Activated B cell treated with CpG ODN at 0.5 μM for 24 hours (primary cell): ENCODE measurements at places on chromosomes 3 and 15.

GRCh38 chr3:117136003-117136402, 426.4 kb downstream of the TUSC7 start:
- no peak overlapping the region for H3K27ac ChIP-seq
- DNase-seq, result no peak
- H3K4me3 ChIP-seq, result no peak overlapping the region
- no peaks in the 10 kb centered on the region for H3K36me3 ChIP-seq
- no peaks in the 10 kb centered on the region for H3K4me1 ChIP-seq
- no peaks in the 10 kb centered on the region for H3K27me3 ChIP-seq

DNA sequence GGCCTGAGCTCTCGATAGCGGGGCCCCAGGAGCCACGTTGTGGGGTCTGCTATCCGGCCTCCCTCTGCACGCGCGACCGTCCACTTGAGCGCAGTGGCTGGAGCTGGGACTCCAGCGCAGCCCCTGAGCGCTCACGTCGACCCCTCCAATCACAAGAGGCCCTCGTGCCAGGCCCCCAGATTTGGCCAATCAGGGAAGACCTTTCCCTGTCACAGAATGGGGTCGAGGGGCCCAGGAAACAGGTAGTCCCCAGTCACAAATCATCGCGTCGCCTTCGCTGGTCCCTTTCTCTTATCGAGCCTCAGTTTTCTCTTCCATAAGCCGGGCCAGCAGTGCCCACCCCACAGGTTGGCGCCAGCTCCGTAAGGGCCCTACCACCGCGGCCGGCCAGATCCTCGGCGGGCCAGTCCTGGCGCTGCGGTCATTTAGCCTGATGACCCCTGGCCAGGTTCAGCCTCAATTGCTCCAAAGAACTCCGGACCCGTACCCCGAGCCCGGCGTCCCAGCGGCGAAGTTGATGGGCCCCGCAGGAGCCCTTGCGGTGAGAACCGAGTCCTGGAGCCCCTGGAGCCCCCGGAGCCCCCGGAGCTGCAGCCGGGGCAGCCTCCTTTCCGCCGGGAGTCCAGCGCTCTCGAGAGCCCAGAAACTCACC, 435 bp downstream of the ALDH1L1 start:
- DNase-seq, result no peak
- no peaks in the 10 kb centered on the region for H3K36me3 ChIP-seq
- no peak overlapping the region for H3K4me3 ChIP-seq
- peaks cover 32% of the 10 kb centered on the region for H3K27me3 ChIP-seq
- no peak overlapping the region for H3K27ac ChIP-seq

DNA sequence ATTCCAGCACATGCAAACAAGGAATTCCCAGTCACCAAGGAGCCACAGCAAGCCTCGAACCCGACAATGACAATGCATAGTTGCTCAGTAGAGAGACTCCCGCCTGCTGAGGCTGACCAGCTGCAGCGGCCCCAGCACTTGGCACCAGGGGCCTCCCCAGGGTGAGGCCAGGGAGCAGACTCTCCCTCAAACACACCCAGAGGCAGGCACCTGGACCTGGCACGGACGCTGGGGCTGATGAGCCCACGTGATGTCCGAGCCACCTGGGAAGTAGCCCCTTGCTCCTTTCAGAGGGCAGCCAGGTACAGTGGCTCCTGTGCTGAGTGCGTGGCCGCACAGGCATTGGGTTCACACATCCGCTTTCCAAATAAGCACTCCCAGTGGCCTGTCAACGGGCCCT, 315.9 kb upstream of the TGFBR2 start:
- no peak for DNase-seq
- no peak overlapping the region for H3K4me3 ChIP-seq
- H3K36me3 ChIP-seq, result no peaks in the 10 kb centered on the region
- no peaks in the 10 kb centered on the region for H3K27me3 ChIP-seq
- peaks cover 10% of the 10 kb centered on the region for H3K4me1 ChIP-seq

- DNase-seq, result no peak
- no peaks in the 10 kb centered on the region for H3K36me3 ChIP-seq
- peak overlapping the region; percentile 80 for H3K4me3 ChIP-seq
- no peak overlapping the region for H3K27ac ChIP-seq
Observed at GRCh38 chr3:155079468-155079745, 712 bp upstream of the MME start.

GRCh38 chr3:190205739-190206138, 85.0 kb upstream of the P3H2 start:
- no peaks in the 10 kb centered on the region for H3K27me3 ChIP-seq
- no peak overlapping the region for H3K27ac ChIP-seq
- H3K36me3 ChIP-seq, result no peaks in the 10 kb centered on the region
- H3K4me1 ChIP-seq, result no peaks in the 10 kb centered on the region
- no peak overlapping the region for H3K4me3 ChIP-seq

DNA sequence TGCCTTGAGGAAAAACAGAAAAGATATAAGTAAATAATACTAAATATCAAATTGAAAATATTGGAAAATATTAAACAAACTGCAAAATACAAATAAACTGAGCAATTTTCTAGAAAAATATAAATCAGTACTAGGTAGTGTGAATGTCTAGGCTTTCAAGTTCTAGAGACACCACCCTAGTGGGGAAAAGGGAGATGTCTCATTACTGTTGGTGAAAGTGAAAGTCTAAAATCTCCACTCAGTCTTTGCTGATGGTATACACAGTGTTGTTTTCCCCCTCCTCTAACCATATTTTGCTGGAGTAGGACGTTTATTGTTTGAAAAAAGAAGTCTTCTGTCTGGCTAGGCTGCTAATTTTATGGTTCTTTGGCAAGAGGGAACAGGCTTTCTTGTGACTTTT, 1368.9 kb downstream of the OTOL1 start:
- no peak overlapping the region for H3K27ac ChIP-seq
- DNase-seq, result no peak
- H3K4me1 ChIP-seq, result no peaks in the 10 kb centered on the region
- H3K27me3 ChIP-seq, result no peaks in the 10 kb centered on the region
- H3K4me3 ChIP-seq, result no peak overlapping the region
- no peaks in the 10 kb centered on the region for H3K36me3 ChIP-seq

GRCh38 chr15:64305261-64305660, 50.7 kb downstream of the CSNK1G1 start:
- DNase-seq, result no peak
- H3K4me3 ChIP-seq, result no peak overlapping the region

DNA sequence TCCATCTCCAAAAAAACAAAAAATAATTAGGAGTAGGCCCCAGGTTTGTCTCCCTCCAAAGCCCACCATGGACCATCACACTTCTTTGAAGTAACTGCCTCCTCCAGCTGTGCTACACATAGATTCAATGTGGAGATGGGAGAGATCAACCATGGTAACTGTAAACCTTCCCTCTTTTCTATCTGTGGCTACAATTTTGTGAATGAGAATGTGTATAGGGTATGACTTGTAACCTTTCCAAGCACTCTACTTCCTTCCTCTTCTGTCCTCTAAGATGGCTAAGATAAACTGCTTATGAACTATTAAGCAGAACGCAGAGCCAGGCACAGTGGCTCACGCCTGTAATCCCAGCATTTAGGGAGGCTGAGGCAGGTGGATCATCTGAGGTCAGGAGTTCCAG, 55.5 kb upstream of the ATP11B start:
- no peaks in the 10 kb centered on the region for H3K36me3 ChIP-seq
- no peak overlapping the region for H3K4me3 ChIP-seq
- H3K27ac ChIP-seq, result no peak overlapping the region
- peaks cover 2% of the 10 kb centered on the region for H3K4me1 ChIP-seq
- H3K27me3 ChIP-seq, result peaks cover 13% of the 10 kb centered on the region

GRCh38 chr3:39075910-39076309, 24.1 kb downstream of the WDR48 start:
- no peak for DNase-seq
- H3K4me3 ChIP-seq, result no peak overlapping the region
- H3K27me3 ChIP-seq, result no peaks in the 10 kb centered on the region
- no peak overlapping the region for H3K27ac ChIP-seq
- peaks cover 83% of the 10 kb centered on the region for H3K36me3 ChIP-seq

- no peaks in the 10 kb centered on the region for H3K4me1 ChIP-seq
- H3K36me3 ChIP-seq, result no peaks in the 10 kb centered on the region
- H3K27ac ChIP-seq, result no peak overlapping the region
- no peak overlapping the region for H3K4me3 ChIP-seq
Observed at GRCh38 chr3:24562895-24563294, 68.2 kb upstream of the THRB start.

- DNase-seq, result no peak
- no peak within 1 kb of the TSS for H3K27ac ChIP-seq
- H3K36me3 ChIP-seq, result no peaks in the 10 kb centered on the region
- H3K4me1 ChIP-seq, result peaks cover 4% of the 10 kb centered on the region
Observed at GRCh38 chr15:34754674-34755418, at the start of gene GJD2. GJD2 (minus strand) TSS chr15:34754998; CDS start chr15:34754488, 510 bp downstream.

DNA sequence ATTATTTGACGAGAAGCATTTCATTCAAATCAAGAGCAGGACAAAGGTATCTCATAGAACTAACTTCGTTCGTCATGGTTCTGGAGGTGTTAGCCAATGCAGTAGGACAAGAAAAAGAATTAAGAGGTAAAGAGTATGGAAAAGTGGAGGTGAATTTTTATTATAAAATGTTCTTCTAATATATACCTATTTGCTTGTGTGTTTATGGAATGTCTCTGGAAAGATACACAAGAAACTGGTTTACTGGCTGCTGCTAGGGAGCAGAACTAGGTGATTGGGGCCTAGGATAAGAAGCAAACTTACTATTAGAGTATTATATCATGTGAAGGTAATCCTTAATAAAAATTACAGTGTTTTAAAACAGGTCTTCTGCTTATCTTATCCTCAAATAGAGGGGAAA, 30.9 kb upstream of the TATDN2 start:
- H3K27me3 ChIP-seq, result no peaks in the 10 kb centered on the region
- peaks cover 43% of the 10 kb centered on the region for H3K4me1 ChIP-seq
- H3K4me3 ChIP-seq, result no peak overlapping the region
- no peak overlapping the region for H3K27ac ChIP-seq
- DNase-seq, result no peak

- H3K27ac ChIP-seq, result peak overlapping the region; percentile 63
- peaks cover 16% of the 10 kb centered on the region for H3K4me1 ChIP-seq
- DNase-seq, result no peak
- H3K36me3 ChIP-seq, result no peaks in the 10 kb centered on the region
Observed at GRCh38 chr3:160671231-160671630, 5.7 kb upstream of the ARL14 start.

GRCh38 chr3:187987924-187988323, 166.0 kb upstream of the LPP start:
- DNase-seq, result no peak
- H3K4me1 ChIP-seq, result peaks cover 12% of the 10 kb centered on the region
- no peaks in the 10 kb centered on the region for H3K36me3 ChIP-seq
- H3K4me3 ChIP-seq, result no peak overlapping the region

DNA sequence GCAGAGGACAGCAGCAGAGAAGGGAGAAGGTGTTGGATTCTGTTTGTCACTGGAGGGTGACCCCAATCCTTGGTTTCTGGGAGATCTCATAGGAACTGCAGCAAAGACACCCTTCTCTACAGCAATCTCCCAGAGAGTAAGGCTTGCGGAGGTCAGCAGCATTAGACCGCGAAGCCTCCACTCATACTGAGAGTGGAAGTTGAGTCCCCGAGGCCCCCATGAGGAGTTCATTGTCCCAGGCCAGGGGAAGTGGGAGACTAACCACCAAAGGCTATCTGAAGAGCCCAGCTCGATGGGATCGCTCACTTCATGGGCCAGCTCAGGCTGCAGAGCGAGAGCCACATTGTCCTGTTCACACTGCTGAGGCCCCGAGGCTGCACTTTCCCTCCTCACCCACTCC, 44.6 kb downstream of the GLDN start:
- H3K4me3 ChIP-seq, result no peak overlapping the region
- H3K36me3 ChIP-seq, result no peaks in the 10 kb centered on the region
- peaks cover 9% of the 10 kb centered on the region for H3K27me3 ChIP-seq
- H3K27ac ChIP-seq, result no peak overlapping the region
- H3K4me1 ChIP-seq, result no peaks in the 10 kb centered on the region

DNA sequence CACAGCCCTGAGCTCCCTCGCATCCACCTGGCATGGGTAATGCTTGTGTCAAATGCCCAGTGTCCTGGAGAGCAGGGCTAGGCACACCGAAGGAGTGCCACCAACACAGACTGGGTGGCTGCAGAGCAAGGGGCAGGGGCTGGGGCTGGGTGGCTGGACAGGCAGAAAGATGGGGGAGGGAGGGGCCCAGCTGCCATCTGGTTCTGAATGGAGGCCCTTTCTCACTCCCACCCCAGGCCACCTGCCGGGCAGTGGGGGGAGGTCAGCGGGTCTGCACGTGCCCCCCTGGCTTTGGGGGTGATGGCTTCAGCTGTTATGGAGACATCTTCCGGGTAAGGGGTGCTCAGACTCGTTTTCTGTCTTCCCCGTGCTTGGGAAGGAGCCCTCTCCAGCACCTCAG, 17.0 kb downstream of the STAB1 start:
- no peaks in the 10 kb centered on the region for H3K27me3 ChIP-seq
- H3K4me1 ChIP-seq, result no peaks in the 10 kb centered on the region
- H3K27ac ChIP-seq, result no peak overlapping the region
- H3K36me3 ChIP-seq, result no peaks in the 10 kb centered on the region
- H3K4me3 ChIP-seq, result no peak overlapping the region

DNA sequence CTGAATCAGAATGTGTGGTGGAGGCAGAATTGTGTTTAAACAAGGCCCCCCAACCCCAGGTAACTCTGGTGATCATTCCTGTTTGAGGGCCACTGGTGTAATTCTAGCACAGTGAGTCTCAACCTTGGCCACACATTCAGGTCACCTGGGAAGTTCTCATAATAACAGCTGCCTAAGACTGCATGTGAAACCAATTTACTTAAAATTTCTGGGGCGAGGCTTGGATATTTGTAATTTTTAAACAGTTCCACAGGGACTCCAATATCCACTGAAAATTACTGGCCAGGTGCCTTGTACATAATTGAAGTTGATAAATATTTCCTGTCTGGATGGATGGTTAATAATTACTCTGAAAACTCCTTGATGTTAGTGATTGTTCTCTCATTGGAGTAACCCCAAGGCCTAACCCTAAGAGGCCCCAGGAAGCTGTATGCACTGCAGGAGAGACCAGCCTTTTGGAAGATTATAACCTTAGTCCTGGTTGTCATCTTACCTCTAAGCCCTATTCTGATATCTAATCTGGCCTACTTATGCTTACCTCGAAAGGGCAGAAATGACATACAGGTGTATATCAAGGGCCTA, 25.7 kb upstream of the EPHB1 start:
- H3K36me3 ChIP-seq, result no peaks in the 10 kb centered on the region
- H3K4me1 ChIP-seq, result no peaks in the 10 kb centered on the region
- no peak overlapping the region for H3K4me3 ChIP-seq
- H3K27ac ChIP-seq, result no peak overlapping the region
- H3K27me3 ChIP-seq, result no peaks in the 10 kb centered on the region
